ENCODE measurements at places on chromosomes 16 and 17. TPM values are rescaled to one million over a fixed set of nuclear protein-coding genes. Genes with fewer than 3 reads are reported as not detected.

DNA sequence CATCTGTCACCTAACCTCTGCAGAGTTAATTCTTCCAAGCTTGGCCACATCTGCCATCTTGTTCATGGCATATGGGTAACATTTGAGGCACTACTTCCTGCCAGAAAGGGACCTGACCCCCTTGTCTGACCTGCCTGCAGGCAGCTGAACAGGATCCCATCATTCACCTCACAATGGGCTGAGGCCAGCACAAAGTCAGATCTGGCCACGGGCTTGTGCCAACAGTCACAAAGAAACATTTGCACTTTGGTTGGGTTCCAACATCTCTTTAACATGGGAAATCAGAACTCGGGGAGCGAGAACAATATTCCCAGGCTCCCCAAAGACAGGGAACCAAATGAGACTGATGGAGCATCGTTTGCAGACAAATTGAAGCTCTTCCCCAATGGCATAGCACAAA lies 116.1 kb downstream of the XYLT1 start:
- DNase-seq, result no peak

DNA sequence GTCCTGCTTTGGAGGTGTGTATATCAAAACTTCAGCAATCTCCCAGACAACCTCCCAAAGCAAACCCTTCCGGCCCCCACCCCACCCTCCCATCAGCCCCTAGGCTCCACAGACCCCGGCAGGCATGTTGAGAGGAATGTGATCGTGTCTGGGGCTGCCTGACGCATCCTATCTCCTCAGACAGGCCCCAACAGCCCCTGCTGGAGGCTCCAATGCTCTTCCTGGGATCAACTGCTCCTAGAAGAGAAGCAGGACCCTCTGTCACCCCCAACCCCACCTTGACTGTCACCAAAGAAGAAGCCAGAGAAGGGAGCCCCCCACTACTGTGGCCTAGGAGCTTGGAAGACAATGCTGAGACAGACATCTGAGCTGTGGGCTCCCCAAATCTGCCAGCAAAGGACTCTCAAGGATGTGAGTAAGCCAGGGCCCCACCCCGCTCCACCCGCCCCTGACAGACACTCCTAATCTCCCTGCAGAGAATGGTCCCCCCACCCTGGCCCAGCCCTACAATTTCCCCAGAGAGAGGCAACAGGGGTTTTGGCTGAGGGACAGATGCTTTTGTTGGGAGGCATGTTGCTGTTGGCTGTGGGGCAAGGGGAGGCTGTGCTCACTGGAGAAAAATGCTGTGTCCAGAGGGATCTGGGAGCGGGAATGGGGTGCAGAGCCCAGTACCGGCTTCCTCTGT lies 1.6 kb upstream of the KRT14 start:
- DNase-seq, result no peak

DNA sequence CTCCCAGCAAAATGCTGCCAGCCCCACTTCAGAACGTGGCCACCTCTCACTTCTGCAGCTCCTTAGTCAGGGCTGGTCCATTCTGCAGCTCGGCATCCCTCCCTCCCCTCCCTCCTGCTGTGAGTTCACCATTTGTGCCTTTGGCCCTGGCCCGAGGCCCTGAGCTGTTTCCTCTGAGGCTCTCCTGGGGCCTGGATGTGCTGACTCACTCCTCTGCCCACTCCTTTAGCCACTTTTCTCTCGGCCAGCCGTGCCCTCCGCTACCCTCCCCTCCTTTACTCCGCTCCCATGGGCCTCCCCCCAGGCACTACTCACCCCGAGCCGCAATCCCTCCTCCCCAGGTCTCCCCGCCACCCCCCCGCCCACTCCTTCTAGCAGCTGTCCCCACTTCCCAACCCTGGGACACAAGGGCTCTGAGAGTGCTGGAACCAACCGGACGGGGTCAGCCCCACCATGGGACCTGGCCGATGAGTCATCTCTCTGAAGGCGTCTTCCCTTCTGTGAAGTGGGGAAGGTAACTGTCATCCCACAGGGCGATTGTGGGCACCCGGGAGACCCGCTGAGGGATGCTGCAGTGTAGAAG lies 11.5 kb downstream of the KCNG4 start:
- DNase-seq, result peak; percentile 35

Gene C16orf74
- total RNA-seq, result 2.2 TPM

- no peak for DNase-seq
Measured at GRCh38 chr17:560432-560873, 154.2 kb downstream of the VPS53 start.

DNA sequence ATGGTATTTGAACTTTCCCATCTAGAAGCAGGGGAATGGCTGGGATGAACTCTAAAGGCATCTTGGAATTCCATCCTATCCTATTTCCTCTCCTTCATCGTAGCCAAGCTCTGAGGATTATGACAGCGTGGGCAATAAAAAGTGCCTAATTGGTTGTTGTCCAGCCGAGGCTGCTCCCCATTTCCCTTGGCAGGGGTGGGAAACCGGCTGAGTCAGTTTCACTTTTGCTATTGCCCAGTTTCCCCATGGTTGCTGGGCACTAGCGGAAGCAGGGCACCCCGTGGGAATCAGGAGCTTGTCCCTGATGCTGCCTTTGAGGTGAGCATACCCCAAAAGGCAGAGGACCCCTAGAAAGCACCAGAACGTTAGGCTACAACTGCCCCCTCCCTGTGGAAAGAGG lies 13.8 kb upstream of the SP2 start:
- DNase-seq, result no peak

DNA sequence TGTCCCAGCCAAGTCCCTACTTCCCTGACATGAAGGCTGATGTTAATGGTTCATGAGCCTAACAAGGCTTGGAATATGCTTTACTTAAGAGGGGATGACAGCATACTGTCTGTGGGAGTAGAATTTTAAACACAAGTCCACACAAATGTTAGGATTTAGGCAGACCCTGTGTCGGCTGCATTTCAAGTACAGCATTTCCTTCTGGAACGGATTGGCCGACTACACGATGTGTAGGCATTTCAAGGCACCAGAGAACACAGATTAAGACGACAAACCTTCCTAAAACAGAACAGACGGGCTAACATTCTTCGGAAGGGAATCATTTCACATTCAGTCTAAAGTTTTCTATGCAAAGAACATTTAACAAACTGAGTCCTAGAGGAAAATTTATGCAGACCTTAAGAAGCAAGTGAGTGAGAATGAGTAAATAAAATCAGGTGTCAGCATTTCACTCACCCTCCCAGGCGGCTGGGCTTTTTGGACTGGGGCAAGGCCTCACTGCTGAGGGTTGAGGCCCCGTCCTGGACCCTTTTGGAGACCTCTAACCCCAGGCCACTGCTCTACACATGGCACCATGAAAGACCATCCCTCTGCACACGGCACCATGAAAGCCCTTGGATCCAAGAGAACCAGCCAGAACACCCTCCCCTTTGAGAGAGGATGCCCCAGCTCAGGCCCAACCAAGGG lies 67.5 kb downstream of the SMPD3 start:
- DNase-seq, result no peak

Gene GRAP
- 2.6 TPM for total RNA-seq

DNA sequence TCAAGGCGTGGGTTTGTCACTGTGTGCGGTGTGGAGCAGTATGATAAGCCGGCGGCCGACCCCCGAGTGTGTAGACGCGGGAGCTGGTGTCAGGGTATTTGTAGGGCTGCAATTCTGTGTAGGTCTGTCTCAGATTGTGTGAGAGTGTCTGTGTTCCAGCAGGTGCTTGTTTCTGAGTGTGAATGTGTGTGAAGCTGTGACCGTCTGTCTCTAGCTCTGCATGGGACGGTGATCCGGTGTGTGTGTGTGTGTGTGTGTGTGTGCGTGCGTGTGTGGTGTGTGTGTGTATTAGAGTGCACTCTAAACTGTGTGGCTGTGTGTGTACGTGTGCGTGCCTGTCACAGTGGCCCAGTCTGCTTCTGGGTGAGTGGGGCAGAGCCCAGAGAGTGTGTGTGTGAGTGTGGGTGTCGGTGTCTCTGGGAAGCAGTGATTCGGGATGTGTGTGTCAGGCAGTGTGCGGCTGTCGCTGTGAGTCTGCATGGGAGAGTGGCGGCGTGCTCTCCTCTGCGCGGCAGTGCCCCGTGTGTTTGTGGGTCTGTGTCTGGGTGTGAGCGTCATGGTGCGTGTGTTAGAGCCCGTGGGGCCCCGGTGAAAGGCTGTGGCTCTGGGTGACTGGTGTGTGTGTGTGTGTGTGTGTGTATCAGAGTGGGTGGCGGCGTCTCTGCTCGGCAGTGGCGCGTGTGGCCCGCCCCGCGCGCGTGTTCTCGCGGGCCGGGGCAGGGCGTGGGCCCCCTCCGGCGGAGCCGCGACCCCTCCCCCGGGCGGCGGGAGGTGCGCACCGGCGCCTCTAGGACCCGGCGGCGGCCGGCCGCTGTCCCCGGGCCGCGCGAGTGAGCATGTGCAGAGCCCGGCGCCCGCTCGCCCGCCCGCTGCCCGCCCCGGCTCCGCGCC lies at the start of gene WSCD1:
WSCD1 (plus strand) TSS at position 841 of the 891 bp plus-strand sequence. CDS start 10,280 bp downstream, outside the sequence.
- no peak for DNase-seq

Gene EPX
- not detected for total RNA-seq

Gene MED31
- total RNA-seq, result 5.5 TPM

DNA sequence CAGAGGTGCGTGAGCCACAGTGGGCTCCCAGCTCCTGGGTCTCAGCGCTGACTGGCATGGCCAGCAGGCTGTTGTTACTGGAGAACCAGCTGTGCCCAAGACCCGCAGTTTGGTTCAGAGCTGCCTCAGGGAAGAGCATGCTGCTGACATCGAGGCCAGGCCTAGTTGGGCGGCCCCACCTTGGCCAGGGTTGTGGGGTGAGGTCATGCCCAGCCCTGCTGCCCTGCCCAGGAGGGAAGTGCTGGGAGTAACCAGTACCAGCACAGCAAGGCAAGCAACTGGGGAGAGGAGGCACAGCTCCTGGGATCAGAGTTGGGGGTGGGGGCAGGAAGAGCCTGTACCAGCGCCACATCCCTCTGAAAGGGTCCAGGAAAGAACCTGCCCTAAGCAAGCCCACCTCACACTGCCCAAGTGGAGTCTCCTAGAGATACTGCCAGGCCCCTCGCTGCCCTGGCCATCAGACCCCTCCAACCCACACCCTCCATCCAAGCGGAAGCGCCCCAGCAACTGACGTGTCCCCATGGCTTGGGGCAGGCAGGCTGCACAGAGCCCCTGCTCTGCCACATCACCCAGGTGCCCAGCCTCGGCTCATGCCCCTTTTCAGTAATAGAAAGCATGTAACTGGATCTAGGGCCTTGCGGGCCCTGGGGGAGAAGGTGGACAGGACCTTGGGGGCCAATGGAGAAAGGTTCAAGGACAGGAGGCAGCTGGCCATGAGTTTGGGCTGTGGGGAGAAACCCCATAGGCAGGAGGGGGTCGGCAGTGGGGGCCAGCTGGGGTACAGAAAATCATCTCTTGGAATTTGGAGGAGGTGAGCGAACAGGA lies 990 bp downstream of the DOK4 start:
- no peak for DNase-seq

Gene HSF5
- 0.13 TPM for total RNA-seq

DNA sequence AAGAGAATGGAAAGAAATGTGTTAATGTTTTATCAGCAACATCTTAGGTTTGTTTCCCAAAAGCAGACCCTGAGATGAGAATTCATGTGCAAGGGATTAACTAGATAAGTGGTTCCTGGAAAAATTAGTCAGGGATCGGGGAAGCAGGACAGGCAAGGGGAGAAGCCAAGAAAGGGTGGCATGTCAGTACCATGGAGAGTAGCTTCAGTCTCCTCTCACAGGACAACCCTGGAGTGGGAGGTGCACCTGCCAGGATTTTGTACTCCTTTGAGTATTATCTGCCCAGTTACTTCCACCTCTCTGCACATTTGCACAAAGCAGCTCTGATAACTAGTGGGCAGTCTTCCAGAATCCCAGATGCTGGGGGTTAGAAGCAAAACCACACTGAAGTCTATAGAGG lies 117.0 kb downstream of the RGS9 start:
- DNase-seq, result no peak

Gene TEDC2
- not detected for total RNA-seq

- no peak for DNase-seq
Measured at GRCh38 chr17:82204831-82205719, 7.6 kb downstream of the CCDC57 start.

DNA sequence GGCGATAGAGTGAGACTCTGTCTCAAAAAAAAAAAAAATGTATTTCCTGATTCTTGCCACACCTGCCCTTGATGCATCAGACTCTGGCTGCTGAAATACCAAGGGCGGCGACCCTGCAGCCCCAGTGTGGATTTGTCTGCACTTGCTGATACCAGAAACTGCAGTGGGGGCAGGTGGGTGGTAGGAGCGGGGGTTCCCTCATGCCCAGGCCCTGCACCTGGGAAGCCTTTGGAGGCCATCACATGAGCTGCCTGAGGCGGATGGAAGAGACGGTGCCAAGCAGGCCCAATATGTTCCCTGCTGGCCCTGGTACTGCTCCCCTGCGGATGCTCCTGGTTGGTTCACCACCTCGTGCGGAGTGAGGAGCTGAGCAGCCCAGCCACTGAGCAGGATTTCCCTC lies 50.6 kb downstream of the MARF1 start:
- DNase-seq, result no peak

DNA sequence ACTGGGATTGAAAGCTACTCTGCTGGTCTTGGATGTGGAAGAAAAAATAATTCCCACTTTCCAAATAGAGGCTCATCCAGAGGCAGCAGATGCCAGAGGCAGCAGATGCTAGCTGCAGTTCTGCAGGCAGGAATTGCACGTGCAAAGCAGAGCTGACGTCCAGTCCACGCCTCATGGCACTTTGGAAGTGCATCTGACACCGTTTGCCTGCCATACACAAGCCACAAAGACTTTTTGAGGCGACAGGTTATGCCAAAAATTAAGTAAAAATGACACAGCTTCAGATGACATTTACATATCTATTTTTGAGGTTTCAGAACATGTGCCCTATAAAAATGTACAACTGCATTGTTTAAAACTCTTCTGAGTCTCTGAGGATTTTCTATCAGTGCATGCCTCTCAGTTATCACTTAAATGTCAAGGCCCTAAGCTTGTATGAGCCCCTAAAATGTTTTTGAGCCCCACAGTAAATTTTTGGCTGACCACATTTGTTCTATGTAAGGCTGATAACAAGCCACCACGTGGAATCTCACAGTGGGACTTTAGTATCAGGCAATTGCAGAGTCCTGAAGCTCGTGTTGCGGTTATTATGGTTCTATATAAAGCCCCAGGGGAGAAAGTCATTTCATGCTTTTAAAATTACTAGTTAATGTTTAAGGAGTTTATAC lies 239.2 kb downstream of the PRKCA start:
- no peak for DNase-seq

- no peak for DNase-seq
Measured at GRCh38 chr16:11583889-11584565, 2.7 kb downstream of the LITAF start.

DNA sequence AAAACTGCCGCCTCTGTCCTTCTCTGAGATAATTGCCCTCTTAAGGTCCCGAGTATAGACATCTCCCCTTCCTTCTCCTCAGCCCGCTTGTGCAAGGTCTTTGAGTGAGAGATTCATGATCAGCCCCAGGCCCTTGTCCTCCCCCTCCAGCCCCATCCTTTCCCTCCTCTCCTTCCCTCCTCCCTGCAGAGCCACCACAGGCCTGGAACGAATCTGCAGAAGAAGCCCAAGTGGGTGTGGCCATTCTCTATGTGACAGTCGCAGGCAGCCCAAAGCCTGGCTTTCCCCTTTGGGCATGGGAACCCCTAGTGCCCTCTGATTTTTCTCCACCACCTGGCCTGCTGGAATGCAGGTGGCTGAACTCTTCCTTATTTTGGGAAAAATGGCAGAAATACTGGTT lies 7.2 kb upstream of the NDRG4 start:
- DNase-seq, result no peak

GRCh38 chr17:4944163-4944553 lies 4.1 kb downstream of the RNF167 start:
- no peak for DNase-seq
